NCI-H2107 (cell line): ENCODE measurements at places on chromosomes 3 and 15.

DNA sequence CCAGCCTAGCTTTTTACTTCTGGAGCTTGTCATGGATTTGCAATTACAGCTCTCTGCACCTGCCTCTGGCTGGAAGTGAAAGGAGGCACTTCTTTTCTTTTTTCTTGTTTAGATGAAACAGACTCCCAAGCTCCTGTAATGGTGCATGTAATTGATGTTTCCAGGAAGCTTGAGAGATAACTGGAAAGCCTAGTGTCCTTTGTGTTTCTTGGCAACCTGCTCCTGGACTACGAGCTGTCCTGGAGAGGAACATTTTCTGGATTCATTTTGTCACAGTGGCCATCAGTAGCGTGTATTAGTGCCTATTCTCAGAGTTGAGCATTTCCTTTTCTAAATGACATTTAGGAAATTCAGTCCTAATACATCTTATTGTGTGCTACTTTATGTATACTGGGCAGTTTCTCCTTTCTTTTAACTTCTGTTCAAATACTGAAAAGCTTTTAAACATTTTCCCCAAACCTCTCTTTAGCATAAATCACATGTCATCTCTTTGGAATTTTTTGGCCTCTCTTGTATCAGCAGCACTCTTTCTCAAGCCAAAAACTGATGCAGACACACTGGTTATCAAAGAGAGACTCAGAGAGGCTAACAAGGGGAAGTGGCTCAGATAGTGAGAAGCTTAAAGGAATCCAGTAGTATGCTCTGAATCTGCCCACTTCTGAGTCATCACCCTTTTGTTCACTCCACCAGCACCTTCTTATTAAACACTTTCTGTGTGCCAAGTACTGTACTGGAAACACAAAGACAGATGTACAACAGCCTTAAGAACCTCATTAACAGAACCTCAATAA, 62.6 kb upstream of the SLC2A2 start:
- DNase-seq = peak; percentile 46

- DNase-seq = no peak
Measured at GRCh38 chr3:128841926-128842920, 37.2 kb upstream of the ACAD9 start.

DNA sequence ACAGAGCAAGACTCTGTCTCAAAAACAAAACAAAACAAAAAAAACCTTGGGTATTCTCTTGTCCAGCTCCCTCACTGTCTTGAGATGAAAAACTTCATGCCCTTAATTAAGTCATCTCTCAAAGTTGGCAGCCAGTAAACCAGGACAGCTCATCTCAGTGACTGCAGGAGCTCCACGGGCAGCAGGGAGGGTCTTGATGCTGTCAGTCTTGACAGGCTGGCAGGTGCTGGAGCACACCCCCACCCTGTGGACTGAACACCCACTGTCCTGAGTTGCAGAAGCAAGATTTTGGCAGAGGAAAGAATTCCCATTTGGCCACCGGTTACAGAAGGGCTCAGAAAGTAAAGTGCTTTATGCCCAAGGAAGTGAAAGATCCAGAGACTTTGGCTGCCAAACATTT, 8.0 kb downstream of the DNAJA4 start:
- DNase-seq = no peak

DNA sequence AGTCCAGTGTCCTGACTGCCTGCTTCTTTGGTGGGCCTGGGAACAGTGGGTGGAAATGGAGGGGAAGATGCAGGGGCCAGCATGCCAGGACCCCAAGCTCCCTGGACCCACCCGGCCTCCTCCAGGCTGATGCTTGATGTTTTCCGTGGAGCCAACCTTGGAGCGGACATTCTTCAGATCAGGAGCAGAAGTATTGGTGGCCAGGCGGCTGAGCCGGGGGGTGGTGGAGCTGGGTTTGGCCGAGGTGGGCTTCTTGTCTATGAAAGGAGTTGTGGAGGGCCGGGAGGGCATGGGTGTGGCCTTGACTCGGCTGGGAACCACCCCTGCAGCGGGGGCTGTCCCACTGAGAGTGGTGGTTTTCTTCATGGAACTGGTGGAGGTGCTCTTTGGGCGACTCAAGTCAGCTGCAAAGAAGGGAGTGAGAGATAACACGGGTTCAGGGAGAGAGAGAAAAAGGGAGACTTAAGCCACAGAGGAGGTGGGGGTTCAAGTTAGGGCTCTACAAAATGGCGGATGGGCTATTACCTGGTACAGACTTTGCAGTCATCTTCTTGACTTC, 67.8 kb downstream of the DHX30 start:
- no peak for DNase-seq

- DNase-seq = no peak
Measured at GRCh38 chr3:50978991-50979667, 304.4 kb downstream of the DOCK3 start.

GRCh38 chr3:169634618-169635236, 28.8 kb downstream of the MECOM start:
- DNase-seq = peak; percentile 26

GRCh38 chr3:29409409-29409808, 128.5 kb downstream of the RBMS3 start:
- DNase-seq = no peak

- peak; percentile 95 for DNase-seq
Measured at GRCh38 chr3:169668957-169669741, 5.6 kb upstream of the MECOM start.
